ELF-1 (cell line): ENCODE measurements at places on chromosomes 4 and X.

- no peak for DNase-seq
These were observed 380.6 kb downstream of the MAPK10 start for GRCh38 chr4:85979276-85979675.

DNA sequence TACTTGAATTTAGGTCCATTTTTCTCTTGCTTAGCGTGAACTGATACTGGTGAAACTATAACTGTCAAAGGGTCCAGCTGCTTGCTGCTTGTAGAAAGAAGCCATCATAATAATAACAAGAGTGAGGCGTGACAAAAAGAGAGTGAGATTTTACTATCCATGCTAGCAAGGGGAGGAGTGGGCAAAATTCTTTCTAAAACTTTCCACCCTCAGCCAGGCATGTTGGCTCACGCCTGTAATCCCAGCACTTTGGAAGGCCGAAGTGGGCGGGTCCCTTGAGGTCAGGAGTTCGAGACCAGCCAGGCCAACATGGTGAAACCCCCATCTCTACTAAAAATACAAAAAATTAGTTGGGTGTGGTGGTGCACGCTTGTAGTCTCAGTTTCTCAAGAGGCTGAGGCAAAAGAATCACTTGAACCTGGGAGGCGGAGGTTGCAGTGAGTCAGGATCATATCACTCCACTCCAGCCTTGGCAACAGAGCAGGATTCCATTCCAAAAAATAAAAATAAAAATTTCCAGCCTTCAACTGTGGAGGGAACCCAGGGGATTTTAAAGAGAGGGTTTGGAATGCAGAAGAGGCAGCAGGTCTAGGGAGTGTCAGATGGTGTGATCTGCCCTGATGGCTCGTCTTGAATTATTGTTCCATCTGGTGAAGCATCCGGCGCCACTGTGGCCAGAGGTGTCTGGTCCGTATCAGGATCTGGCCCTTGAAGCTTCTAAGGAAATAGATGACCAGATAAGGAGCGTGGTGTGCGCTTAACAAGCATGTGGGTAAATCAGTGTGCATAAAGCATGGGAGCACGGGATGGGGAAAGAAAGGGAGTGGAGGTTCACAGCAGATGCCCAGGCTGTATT, 51.8 kb downstream of the LRP2BP start:
- DNase-seq = peak; percentile 46

DNA sequence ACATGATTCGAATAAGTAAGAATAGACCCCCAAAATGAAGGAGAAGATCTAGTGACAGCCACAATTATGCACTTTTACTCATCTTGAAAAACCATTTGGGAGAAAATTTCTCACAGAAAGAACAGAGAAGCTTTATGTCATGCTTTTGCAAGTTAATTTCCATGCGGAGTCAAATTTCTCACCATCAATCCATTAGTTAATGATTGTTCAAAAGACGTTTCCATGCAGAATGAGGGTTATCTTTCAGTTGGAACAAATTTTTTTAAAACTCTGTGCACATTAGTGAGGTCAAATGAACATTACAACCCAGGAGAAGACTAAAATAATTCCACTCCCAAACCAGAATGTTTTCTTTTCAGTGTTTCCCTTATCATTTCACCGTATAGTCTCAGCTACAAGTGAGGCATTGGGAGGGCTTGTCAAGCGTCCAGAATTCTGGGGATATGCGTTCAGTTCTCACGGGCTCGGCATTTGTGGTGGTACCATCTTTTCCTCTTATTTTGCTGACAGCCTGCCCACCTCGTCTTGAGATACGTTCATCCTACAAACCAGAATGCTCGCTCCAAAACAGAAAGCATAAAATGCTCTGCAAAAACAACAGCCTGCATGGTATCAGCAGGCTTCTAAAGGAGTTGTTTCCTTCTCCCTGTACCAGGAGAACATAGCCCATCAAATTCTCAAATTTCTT, 130.8 kb upstream of the TBL1X start:
- no peak for DNase-seq

DNA sequence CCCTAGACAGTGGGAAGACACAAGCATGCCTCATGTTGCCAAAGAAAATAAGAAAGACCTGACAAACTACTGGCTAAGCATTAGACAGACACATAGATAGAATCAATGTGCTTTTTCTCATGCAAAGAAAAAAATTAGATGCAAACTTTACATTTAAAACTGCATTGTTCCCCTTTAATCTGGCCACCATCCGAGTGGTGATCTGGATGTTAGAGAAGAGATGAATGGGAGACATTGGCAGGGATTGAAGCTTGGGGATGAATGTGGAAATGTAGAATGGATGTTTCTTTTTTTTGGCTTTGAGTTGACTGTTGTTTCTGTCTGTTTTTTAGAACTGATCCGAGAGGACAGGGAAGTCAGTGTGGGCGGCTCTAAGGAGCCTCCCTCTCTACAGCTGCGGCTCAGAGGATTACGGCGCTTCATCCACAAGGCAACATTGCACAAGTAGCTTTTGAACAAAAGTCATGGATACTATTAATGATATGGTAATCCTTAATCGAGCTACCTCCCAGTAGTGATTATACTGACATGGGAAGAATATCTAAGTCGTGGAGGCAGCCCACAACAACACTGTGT, 53.0 kb downstream of the HELT start:
- DNase-seq = no peak

GRCh38 chr4:17092736-17093437, 194.4 kb upstream of the LDB2 start:
- no peak for DNase-seq

- DNase-seq = no peak
These were observed 6.5 kb downstream of the PPP2R2C start for GRCh38 chr4:6465955-6466354.

- no peak for DNase-seq
These were observed 29.3 kb upstream of the REPS2 start for GRCh38 chrX:16917120-16917519.

- peak; percentile 68 for DNase-seq
These were observed 139.6 kb downstream of the SOWAHB start for GRCh38 chr4:76758290-76758882.

DNA sequence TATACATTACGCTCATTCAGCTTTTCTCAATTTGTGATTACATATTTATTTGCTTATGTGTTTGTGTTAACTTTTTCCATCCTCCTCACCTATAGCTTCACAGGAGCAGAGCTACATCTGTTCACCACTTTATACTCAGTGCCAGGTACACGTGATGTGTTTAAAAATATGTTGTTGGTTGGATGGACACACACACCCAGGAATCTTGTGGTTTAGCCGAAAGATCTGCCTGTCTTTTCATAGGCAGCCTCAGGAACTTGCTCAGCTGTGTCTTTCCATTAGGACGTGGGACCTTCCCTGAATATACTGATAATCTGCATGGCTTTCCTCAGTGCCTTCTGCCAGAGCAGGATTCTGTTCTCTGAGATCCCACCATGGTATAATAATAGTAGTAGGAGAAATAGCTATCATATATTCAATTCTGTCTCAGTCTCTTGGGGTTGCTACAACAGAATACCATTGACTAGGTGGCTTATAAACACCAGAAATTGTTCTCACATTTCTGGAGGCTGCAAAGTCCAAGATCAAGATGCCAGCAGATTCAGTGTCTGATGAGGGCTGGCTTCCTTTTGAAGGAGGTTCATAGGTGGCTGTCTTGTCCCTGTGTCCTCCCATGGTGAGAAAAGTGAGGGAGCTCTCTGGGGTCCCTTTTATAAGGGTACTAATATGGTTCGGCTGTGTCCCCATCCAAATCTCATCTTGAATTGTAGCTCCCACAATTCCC, 50.0 kb upstream of the SOD3 start:
- no peak for DNase-seq

- DNase-seq = no peak
These were observed 11.4 kb downstream of the MAOB start for GRCh38 chrX:43870758-43871419.

DNA sequence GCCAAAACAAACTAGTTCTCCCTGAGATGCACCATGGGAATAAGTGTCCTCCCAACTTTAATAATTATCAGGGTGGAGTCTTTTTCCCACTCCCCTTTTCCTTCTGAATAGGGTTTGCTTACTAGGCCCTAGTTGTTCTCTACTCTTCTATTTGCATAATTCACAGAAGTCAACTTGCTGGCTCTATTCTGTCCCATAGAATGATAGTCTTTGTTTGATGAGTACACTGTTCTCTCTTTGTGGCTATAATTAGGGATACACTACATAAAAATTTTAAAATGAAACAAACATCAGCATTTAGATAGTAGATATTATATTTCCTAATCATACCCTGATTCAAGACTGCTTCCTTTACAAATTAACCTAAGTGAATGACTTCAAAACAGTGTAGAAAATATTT, 10.3 kb downstream of the PDHA2 start:
- no peak for DNase-seq

GRCh38 chr4:123399627-123400358, 3.2 kb downstream of the SPRY1 start:
- DNase-seq = no peak

DNA sequence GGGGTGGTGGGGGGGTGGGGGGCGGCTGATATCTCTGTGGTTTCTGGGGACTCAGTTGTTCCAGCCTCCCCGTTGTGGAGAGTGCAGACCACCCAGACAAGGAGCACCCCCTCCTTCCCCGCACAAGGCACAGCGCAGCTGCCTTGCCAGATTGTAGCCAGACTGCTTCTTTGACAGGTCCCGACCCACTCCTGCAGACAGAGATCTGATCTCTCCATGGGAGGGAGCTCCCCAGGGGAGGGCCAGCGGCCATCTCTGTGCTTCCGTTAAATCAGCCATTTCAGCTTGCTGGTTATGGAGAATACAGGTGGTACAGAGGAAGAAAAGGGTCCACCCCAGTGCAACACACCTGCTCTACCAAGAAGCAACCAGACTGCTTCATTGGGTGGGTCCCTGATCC, 80.8 kb downstream of the FGF16 start:
- peak; percentile 39 for DNase-seq

GRCh38 chr4:176611951-176612350, 180.8 kb downstream of the VEGFC start:
- no peak for DNase-seq

GRCh38 chrX:69077895-69078455, 87.3 kb downstream of the PJA1 start:
- peak; percentile 77 for DNase-seq

DNA sequence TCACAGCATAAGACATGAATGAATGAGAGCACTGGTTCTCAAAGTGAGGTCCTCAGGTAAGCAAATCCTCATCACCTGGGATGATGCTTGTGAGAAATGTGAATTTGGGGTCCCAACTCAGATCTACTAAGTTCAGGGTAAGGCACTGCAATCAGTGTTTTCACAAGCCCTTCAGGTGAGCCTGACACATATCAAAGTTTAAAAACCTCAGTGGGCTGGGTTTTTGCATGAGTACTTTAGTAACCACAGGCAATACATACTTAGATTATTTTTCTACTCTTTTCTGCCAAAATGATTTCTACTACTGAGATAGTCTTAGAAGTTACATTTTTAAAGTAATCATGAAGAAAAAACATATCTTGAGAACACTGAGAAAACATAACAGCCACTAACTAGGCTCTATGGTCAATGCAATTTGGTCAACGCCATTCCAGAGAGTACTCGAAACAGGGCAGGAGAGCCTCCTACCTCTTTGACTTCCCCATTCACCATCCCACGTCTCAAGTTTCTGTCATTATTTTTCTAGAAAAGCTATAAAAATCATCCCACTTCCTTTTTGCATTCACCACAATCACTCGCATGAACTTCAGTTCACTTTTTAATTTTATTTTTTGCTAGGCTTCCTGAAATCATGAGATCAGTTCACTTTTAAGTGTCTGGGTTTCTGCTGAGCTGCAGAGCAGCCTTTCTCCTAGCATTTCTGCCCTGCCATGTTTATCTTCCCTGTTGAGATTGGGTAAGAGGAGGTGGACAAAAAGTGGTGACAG, 73.8 kb downstream of the MFAP3L start:
- DNase-seq = no peak

DNA sequence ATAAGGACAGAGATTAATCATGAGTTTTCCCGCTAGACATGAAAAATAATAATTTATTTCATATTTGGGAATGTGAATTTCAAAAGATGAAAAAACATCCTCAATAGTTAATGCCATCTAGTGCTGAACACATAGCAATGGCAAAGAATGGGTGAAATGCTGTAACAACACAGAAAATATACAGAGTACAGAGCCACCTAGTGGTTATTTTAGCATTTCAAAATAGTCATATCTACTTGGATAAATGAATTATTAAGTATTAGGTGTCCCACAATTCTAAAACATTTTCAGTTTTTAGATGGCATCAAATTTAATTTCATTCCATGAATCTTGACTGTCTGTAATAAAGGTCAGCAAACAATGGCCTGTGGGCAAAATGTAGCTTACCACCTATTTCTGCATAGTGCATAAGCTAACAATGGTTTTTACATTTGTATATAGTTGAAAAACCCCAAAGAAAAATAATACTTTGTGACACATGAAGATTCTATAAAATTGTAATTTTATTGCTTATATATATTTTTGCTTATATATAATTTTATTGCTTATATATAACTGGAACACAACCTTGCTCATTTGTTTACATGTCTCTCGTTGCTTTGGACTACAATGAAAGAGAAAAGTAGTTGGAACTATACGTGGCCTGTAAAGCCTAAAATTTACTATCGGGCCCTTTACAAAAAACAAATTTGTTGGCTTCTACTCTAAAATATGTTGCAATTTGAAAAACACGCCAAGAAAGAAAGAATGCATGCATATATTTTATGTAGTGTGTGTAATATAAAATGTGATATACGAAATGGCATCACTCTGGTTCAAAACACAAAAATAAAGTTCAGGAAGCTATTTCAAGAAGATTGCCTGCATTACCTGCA, 99.1 kb upstream of the FAM47C start:
- DNase-seq = no peak

DNA sequence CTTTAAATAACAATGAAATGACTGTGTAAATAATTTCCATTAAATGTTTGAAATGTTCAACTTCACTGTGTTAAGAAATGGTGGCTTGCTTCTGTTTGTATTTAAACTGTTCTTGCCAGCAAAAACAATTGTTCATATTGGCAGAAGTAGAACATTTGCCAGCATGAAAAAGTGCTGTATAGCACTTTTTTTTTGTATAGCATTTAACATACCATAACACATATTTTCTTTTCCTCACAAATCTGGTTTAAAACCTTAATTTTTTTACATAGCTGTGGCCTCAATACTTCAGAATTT, 94.1 kb downstream of the COX18 start:
- DNase-seq = no peak

- no peak for DNase-seq
These were observed 108.4 kb downstream of the ARSJ start for GRCh38 chr4:113871080-113871479.

- DNase-seq = no peak
These were observed 186.3 kb upstream of the FGF13 start for GRCh38 chrX:138897621-138898492.

DNA sequence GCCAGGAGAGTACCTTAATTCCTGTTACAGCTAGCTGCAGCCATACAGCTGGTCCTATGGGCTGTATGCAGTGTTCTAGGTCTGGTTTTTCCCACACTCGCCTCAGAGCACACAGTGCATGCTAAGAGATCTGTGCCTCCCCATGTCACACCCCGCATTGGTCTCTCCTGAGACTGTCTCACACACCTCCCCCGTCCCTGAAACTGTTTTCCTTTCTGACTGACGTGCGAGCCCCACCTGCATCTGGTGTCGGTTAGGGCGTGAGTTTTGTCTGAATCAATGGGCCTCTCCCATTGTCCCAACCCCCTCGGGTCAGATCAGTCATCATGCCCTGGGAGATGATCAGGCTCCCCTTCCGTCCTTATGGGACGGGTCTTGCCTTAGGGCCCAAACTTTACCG, 3.4 kb upstream of the UGT8 start:
- no peak for DNase-seq

- peak; percentile 25 for DNase-seq
These were observed 983.7 kb upstream of the LCORL start for GRCh38 chr4:19005211-19005610.

- DNase-seq = peak; percentile 58
These were observed 238.1 kb downstream of the BMPR1B start for GRCh38 chr4:94995684-94996394.

GRCh38 chr4:137981277-137981676, 260.9 kb downstream of the SLC7A11 start:
- DNase-seq = no peak
